ENCODE measurements at places on chromosomes 7 and 10.

DNA sequence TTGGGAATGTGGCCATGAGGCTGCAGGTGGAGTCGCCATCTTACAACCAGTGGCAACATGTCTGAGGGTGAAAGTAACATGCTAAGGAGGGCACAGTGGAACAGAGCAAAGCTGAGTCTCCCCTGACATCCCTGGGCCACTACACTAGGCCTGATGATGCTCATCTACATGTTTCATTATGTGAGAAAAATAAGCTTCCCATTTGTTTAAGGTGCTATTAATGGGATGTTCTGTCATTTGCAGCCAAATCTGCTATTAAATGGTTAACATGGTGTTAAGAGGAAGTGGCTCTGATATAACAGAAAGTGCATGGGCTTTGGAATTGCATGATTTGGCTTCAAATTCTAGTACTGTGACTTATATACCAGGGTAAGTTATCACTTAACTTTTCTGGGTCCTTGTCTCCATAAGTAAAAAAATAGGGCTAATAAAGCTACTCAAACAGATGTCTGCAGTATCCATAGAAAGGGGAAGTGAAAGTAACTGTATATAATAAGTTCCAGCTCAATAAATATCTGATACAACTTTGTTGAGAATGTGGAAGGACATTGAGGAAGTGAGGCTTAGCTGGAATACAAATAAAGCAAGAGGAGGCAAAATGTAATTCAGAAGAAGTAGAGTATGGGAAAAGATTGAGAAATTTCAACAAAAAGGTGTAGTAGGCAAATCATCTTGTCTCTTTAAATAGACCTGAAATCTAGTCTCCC, 158.9 kb downstream of the RTKN2 start:
- DNase-seq = no peak

DNA sequence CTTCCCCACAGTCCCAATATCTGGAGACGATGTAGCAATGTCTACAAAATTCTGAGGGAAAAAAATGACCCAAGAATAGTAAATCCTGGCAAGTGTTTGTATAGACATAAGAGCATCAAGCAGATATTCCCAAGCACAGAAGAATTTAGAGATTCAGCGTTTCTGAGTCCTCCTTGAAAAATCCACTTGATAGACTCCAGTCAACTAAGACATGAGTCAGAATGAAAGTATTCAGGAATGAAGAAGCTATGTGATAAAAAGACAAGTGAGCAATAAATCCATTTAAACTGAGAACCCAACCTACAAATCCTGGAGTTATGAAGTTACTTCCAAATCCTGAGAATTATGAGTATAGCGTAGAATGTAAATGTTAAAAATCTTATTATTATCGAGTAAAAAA, 86.1 kb upstream of the NPY start:
- peak; percentile 27 for DNase-seq

- DNase-seq = no peak
Observed at GRCh38 chr10:105605918-105606317, 964.8 kb downstream of the SORCS3 start.

GRCh38 chr7:37341033-37341630, 107.5 kb downstream of the ELMO1 start:
- no peak for DNase-seq

DNA sequence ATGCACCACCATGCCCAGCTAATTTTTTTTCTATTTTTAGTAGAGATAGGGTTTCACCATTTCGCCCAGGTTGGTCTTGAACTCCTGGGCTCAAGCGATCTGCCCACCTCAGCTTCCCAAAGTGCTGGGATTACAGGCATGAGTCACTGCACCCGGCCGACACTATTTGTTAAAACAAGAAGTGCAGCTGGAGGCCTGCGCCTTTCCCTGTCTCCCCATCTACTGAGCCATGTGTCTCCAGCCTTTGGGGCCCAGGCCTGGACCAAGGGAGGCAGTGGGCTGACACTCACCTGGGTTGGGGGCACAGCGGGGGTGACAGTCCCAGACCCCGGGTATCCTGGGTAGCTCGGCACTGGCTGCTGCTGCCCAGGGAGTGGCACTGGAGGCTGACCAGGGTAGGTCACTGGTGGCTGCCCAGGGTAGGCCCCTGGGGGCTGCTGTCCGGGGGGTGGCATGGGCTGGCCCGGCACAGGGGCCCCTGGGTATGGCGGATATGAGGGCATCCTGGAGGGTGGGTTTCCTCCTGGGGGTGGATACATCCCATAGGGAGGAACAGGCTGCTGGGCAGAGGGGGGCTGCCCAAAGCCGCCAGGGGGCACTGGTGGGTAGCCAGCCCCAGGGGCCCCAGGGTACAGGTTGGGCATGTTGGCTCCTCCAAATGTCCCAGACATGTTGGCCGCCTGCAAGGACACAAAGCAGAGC, 36.3 kb downstream of the PLAC9 start:
- DNase-seq = no peak

DNA sequence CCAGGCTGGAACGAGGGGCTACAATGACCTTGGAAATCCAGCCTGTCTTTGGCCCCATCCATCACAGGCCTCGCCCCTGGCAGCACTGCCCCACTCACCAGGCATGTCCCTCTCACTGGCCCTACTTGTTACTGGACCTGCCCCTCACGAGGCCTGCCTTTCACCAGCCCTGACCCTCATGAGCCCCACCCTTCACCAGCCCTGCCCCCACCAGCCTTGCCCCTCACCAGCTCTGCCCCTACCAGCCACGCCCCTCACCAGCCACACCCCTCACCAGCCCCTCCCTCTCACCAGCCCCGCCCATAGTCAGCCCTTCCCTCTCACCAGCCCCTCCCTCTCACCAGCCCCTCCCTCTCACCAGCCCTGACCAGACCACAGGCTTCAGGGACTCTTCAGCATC, 57.8 kb downstream of the COL26A1 start:
- no peak for DNase-seq

DNA sequence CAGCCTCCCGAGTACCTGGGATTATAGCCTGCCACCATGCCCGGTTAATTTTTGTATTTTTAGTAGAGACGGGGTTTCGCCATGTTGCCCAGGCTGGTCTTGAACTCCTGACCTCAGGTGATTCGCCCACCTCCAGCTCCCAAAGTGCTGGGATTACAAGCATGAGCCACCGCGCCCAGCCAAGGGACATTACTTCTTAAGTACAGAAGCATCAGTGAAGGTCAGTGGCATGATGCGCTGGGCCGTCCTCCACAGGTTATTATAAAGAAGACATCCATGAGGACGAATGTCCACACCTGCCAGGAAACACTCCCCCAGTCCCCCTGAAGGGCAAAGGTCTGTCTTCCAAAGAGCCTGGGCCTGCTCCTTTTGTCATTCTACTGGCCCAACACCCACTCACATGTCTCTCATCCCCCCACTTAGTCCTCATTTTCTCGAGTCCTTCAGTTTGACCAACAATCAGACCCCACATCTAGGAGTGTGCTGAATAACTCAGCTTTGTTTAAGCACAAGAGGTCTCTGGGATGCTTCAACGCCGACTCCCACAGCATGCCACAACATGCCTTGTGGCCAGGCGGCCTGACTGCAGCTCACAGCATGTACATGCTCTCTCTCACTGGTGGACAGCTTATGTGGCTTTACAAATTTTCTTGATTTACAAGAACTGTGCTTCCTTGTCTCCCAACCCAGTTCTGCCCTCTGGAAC, 73.0 kb downstream of the CTBP2 start:
- no peak for DNase-seq

- DNase-seq = no peak
Observed at GRCh38 chr10:86061278-86062197, 305.1 kb downstream of the GRID1 start.

DNA sequence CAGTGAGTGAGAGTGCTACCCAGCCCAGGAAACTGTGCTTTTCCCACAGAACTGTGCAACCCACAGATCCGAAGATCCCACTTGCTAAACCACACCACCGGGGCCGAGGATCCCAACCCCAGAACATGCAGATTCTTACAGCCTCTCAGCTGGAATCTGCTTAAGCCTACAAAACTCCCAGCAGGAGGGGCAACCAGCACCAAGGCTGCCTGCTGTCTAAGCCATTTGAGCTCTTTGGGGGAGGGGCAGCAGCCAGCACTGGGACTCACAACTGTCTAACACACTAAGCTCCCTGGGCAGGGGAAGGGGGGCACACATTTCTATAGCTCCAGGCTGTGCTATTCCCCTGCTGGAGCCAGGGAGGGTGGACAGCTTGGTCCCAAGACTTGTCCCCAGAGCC, 529.9 kb downstream of the XPNPEP1 start:
- DNase-seq = no peak

- no peak for DNase-seq
Observed at GRCh38 chr10:59148701-59149100, 27.7 kb upstream of the PHYHIPL start.

- no peak for DNase-seq
Observed at GRCh38 chr10:102493771-102494170, 8.7 kb downstream of the ACTR1A start.

DNA sequence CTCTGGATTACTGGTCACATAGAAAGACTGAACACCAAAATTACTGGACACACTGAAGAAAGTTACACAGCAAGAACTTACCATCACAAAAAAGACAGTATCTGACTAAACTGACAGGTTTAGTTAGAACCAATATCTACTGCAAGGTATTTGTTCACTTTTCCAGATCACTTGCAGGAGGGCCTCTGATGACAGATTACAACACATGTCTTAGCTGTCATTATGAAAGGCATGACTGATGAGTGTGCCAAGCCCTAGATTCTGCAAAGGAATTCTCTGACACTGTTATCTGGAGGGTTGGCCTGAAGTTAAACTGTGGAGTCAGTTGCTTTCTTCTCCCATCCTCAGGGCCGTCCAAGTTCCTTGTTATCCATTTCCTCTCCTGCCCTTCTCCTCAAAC, 242.7 kb downstream of the KIF20B start:
- no peak for DNase-seq

DNA sequence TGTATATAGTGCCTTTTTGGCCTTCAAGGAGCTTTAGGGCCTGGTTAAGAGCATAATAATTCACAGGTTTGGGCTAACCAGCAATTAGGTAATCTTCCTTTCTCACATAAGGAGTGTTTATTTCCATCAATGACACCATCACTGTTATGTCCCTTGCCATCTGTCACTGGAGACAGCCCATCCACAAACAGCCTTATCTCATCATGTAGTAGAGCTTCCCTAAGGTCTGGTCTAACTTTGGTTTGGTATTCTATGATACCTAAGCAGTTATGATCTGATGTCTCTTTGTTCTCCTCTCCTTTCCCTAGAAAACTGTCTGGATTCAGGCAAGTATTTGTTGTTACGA, 26.4 kb downstream of the MAPK8 start:
- DNase-seq = no peak

DNA sequence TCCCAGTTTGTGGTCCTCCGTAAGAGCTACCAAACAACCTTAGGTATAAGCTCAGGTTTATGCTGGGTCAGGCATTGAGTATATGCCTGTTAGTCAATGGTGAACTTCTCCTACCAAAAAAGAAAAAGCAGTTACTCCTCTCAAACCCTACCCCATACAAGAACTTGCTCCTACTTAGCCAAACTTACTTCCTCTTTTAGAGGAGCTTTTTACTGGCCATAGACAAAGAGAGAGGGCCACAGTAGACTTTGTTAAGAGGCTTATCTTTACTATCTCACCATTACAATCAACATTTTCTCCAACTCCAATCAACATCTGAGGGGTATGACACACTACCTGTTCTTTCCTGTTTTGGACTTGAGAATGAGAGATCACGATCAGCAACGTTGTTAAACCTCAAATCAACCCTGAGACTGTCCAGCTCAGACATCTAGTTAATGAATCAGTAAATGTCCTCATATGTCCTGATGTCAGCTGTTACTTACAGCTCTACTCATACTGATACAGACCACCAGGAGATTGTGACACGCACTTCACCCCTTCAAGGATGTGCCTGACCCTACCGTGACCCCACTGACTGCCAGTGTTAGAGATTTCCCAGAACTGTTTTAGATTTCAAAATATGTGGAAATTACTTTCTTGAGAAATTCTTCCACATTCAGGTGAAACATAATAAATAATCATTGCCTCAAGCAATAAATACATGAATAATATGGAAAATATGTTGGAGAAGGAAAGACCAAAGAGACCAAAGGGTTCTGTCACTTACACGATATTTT, 18.4 kb upstream of the CCDC71L start:
- DNase-seq = peak; percentile 21

GRCh38 chr7:87831097-87831496, 45.1 kb downstream of the SLC25A40 start:
- DNase-seq = no peak

DNA sequence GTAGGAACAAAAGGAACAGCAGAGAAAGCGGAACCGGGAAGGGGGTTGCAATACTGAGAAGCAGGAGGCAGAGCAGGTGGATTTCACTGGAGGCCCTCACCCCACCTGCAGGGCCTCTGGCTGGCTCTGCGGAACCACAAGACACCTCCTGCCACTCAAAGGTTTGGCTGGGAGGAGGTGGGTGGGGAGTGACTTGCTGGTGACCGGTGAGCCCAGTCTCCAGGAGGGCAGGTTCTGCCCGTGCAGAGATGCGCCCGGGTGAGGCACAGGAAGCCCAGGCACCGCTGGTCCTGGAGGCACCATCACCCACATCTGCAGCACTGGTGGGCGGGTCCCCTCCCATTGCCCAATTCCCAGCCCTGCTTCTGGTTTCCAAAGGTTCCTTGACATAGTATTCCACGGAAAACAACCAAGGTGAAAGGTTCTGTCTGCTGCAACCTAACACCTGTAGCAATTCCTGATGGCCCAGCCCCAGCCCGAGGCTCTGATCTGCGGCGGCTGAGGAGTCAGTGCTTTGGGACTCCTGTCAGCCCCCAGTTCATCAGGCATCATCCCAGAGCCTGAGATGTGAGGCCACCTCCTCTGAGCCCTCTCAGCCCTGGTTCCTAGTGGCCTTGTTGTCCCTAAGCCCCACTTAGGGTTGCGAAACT, 64.4 kb downstream of the CALML3 start:
- DNase-seq = no peak

- no peak for DNase-seq
Observed at GRCh38 chr10:78301891-78302738, 268.5 kb downstream of the RPS24 start.

GRCh38 chr10:19882621-19883020, 66.4 kb downstream of the PLXDC2 start:
- DNase-seq = no peak

DNA sequence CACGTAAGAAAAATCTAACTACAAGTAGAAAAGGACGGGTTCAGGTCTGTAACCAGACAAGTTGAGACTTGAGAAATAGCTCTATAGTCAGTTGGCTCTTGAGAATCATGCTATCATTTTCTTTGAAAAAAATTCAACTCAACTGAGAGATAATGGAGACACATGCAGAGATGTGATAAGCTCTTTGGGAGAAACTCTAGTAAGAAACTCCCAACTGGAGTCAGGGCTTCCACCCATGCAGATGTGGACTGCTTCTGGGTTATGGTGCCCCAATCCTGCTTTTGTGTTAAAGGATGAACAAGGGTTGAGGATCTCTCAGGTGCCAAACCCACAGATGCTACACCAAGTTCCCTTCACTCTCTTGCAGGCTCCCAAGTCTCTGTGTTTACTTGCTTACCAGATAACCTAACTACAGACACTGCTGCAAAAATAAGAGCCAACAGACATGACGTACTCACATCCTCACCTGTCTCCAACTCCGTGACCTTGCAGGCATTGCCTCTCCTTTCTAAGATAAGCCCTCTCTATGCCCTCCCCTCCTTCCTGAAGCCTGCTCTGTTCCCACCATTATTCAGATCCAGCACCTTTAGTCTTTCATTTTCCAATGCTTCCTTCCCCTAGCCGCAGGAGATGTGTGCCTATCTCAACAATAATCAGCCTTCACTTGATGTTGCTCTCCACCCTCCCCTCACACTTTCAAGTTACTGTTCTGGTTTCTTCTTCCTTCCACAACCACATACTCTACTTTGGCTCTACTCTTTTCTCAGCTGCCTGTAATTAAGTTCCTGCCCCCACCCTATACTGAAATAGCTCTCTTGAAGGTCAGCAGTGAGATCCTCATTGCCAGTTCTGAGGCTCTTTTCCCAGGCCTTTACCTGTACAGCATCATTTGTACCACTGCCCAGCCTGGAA, 130.0 kb downstream of the ICA1 start:
- DNase-seq = no peak
